ENCODE measurements at places on chromosomes 2 and 18.

DNA sequence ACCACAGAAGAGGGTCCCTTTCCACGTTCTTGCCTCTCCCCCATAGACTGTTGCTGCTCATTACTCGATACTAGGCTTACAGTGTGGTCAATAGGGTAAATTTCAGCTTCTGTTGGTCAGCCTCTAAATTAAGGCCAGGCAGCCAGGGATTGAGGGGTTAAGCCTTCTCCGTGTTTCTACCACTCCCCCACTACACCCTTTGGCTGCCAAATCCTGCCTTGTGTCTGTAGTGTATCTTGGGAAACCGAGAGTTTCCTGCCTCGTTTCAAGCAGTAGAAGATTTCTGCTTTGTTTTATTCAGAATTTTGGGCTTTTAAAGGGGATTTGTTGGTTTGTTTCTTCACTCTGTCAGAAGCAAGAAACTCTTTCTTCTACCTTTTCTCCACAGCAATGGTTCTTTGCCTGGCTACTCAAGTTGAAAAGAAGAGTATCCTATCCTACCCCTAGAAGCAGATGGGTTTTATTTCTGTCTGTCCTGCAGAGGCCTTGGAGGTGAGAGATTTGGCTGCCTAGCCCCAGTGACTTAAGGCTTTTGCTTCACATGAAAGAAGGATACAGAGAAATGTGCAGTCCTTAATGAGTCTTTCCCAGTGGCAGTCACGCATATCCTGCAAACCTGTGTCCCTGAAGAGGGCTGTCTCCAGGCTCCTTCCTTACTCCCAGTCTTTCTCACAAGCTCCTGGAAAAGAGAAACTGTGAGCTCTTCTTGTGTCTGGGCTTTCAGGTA is 261.5 kb upstream of the TANK start:
- DNase-seq: no peak

GRCh38 chr2:130310881-130311280 is 31.8 kb upstream of the IMP4 start:
- no peak for DNase-seq

DNA sequence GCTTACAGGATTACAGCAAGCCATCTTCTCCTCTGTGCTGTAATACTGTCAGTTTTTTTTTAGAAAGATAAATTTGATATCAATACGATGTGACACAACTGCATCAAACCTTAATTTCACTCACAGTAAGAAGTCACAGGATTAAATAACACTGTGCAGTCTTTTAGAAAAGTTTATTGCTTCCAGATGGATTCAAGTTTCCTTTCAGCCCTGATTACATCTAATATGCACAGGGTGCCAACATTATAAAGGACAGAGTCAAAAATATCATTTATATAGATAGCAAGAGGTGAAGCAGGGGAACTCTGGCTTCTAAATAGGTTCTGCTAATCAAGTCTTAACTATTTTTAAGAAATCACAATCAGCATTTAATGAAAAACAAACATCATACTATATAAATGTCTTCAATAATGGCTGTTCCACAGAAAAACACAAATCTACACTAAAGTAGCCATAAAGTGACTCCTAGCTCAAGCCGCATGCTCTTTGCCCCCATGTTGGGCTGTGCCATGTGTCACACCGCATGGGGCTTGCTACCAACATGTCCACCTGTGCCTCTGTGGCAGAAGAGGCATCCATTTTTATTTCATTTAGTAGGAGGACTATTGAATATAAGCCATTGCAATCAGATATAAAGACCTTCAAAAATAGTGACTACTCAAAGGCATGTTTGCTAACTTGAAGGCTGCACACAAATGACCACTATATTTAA is 35.0 kb downstream of the CERKL start:
- DNase-seq: no peak

DNA sequence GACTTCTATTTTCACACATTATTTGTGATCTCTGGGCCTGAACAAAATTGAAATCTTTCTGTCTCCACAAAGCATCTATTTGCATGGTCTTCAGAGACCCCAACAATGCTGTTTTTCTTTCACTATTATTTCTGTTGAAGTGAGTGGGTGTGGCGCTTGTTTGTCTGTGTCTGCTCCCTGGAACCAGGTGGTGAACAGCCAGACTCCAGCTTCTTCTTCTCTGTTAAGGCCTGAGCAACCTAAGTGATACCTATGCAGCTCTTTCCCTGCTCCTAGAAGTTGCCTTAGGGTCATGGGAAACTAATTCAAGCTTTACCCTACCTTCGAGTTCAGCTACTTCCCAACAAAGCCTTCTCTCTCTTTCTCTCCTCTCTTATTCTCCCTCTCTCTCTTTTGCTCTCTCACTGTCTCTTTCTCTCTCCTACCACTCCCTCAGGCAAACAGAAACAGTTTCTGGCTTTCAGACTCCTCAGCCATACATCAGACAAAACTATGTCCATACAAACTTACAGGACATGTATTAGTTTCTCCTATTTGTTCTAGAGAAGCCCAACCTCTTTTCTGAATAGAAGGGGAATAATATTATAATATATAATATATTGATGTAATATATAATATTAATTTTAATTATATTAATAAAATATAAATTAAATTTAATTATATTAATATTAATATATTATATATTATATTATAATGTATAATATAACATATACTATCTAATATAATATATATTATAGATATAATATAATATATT is 552.5 kb downstream of the DSC3 start:
- DNase-seq: no peak

- no peak for DNase-seq
Measured at GRCh38 chr2:86235196-86235980, 36.1 kb downstream of the MRPL35 start.

DNA sequence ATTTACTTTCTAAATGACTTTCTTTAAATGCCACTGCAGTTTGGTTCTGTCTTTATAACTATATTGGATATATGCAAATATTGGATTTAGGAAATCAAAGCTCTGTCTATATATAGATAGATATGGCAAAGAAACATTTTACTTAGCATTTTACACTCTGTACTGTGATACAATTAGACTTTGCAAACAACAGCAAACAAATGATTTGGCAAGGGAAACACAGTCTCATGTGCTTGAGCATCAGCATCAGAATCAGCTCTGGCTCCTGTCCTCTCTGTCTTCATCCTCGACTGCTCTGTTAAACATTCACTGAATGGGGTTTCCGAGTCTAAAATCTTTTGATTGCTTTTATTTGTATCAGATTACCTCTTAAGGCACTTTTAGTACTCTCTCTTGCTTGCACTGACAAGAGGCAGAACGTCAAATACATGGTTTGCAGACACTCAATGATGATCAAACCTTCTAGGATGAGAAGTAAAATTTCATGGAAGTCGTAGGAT is 176.8 kb upstream of the LRP1B start:
- no peak for DNase-seq

DNA sequence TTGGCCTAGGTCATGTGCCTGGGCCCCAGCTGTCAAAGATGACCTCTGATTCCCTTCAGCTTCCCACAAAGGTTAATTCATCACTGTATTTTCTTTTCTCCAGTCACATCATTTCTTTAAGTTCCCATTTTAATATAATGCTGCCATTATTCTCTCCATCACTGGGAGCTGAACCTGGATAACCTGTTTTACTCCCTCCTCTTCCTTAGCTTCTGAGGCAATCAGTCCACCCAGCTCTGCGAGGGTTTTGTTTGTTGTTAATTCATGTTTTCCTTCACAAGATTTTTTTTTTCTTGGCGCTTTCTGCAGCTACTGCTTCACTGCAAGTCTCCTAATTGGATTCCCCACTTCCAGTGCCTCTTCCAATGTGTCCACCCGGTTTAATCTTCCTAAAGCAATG is 5.1 kb upstream of the EML4 start:
- DNase-seq: no peak

DNA sequence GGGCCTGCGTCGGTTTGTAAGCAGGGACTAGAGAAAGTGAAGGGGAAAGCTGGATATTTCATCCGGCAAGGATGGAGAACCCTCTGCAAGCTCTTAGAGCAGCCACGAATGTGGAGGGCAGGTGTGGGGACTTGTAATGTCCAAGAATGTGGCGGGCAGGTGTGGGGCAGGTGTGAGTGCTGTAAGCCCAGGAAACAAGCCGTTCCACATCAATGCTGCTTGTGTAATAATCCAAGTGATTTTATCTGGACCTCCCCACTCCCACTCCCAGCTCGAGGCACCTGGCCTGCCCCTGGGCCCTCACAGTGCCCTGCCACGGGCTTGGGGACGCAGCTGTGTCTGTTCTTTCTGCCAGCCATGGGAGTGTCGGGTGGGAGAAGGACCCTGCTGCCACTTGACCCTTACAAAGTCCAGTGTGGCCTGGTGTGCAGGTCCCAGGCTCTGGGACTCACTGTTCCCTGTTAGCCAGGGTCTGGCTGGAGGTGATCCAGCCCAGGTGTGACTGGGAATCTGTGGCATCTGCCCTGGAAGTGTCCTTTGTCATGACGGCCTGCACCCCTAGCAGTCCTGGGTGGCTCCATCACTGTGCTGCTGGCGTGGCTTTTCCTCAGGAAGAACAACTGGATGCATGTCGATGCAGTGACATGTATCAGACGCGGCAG is 42.8 kb downstream of the SOX11 start:
- no peak for DNase-seq

DNA sequence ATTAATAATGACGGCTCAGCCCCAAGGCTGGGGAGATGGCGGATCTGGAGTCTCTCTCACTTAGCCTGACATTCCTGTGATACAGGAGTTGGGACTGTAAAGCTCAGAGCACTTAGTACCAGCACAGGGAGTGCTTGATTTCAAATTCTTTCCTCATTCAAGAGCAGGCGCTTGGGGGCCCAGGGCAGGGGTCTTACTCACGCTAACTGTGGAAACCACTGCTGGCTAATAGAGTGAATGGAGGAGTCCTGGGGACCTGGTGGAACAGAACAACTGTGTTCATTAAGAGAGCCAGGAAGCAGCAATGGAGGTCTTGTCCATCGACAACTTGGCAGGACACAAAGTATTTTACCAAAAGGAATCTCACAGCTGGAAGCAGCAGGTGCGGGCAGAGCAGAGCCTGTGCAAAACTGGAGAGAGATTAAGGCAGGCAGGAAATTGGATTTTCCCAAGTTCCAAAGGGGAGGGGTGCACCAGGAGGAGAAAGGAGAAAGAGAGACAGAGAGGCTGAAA is 358.9 kb downstream of the TNS1 start:
- DNase-seq: no peak

GRCh38 chr2:85705680-85706039 is 11.5 kb downstream of the GNLY start:
- DNase-seq: no peak

DNA sequence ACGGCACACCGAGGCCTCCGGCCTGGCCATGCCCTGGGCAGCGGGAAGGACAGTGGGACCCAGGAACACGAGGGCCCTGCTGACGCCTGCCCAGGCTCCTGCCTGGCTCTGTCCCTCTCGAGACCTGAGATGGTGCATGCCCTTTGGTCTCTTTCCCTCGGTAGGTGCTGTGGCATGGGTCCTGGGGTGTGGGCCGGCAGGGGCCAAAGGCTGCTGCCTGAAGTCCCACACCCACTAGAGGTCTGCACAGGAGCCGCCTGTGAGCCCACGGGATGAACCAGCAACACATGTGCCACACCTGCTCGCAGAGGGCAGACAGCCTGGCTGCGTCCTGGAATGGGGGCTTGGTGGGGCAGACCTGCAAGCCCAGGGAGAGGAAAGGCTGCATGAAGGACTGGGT is 73.3 kb downstream of the NDUFA10 start:
- no peak for DNase-seq

GRCh38 chr18:25827961-25828561 is 262.4 kb downstream of the SS18 start:
- no peak for DNase-seq

DNA sequence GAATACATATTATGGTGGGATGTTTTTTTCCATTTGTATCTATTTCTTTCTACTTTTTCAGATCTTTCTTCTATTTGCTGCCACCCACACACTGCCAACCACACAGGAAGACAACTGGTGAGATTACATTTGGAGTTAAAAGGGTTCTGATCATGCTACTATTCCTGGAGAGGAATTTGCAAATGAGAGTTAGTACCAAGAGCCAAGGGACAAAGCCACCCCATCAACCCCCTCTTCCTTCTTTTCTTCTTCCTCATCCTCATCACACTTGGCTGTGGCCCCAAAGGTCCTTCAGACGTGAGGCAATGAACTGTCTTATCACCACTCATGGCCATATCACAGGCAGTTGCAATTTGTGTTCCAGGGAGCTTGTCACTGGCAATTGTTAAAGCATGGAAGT is 215.6 kb upstream of the SLC14A2 start:
- DNase-seq: no peak

- DNase-seq: no peak
Measured at GRCh38 chr2:11584525-11585056, 50.7 kb downstream of the GREB1 start.

DNA sequence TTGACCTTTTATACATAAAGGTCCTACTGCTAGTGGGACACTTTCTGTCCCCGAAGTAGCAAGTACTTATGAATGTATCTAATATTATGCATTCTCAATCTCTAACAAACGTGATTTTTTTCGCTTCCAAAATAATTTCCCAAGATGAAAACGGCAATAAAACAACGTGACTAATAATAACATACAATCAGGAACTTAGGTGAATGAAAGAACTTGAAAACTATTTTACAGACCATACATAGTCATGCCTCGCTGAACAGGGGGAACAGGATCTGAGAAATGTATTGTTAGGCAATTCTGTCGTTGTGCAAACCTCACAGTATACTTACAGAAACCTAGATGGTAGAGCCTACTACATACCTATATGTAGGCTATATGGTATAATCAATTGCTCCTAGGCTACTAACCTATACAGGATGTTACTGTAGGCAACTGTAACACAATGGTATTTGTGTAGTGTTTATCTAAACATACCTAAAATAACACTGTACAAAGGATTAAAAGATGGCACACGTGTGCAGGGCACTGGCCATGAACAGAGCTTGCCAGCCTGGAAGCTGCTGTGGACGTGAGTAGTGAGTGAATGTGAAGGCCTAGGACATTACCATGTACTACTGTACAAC is 2.5 kb downstream of the RTN4 start:
- DNase-seq: no peak

GRCh38 chr2:111239107-111239506 is 118.4 kb downstream of the BCL2L11 start:
- no peak for DNase-seq

- DNase-seq: no peak
Measured at GRCh38 chr2:222603501-222603900, 52.4 kb downstream of the FARSB start.

DNA sequence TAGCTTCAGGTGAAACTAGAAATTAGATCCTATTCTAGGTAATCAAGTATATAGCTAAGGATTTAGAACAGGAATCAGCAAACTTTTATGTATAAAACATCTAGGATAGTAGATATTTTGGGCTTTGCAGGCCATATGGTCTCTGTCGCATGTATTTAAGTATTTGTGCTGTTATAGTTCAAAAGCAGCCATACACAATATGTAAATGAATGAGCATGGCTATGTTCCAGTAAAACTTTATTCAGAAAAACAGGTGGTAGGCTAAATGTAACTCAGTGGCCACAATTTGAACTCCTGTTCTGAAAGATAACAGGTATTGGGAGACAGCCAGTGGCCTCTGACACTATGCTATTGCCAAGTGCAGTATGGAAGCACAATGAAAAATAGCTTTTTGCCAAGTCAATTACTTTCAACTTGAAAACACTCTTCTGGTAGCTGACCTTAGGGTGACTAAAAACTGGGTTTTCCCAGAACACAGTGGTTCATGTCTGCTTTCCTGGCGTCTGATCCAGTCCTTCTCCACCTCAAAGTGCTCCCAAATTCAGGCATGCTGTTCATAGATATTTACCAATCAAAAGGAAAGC is 304.7 kb upstream of the SYT4 start:
- no peak for DNase-seq

Measured in activated CD4-positive, alpha-beta T cell treated with anti-CD3 and anti-CD28 coated beads for 24 hours (primary cell).